Activated naive CD8-positive, alpha-beta T cell treated with anti-CD3 and anti-CD28 coated beads, Interleukin-2, amount 50 U/mL, for 16 hours (primary cell): ENCODE measurements at places on chromosomes 3 and 15.

DNA sequence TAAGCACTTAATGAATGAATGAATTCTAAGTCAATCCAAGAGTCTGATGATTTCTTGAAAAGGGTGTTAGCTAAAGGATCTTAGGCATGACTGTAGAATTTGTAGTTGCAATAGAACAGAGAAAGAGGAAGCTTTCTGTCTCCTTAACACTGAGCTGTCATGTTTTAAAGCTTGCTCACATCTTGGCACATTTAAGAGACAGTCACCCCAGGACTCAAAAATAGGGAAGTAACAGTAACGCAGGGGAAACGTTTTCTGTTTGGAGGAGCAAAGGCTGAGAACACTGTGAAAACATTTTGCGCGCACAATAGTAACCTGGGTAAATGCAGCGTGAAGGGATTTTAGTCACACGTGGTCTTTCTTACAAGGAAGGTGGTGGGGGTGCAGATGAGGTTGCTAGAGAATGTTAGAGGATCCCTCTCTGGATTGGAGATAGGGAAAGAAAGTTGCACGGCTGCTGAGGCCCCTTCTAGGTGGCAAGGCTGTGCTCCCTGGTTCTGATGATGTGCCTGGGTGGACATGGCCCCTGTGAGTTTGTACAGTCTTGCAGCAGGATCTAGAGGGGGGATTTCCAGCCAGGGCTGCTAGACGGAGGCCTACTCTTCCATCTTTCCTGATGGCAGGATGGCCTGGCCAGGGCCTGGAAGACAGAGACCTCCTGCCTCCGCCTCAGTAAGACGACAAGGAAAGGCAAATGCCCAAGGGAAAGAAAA lies 12.0 kb downstream of the STARD5 start:
- DNase-seq = no peak

- DNase-seq = no peak
Measured at GRCh38 chr3:175311946-175312345, 452.8 kb downstream of the NAALADL2 start.

- no peak for DNase-seq
Measured at GRCh38 chr15:98943601-98944151, 63.9 kb downstream of the PGPEP1L start.

GRCh38 chr3:57779666-57780065 lies 23.6 kb downstream of the SLMAP start:
- no peak for DNase-seq

- DNase-seq = no peak
Measured at GRCh38 chr15:67177752-67178151, 76.7 kb downstream of the AAGAB start.

DNA sequence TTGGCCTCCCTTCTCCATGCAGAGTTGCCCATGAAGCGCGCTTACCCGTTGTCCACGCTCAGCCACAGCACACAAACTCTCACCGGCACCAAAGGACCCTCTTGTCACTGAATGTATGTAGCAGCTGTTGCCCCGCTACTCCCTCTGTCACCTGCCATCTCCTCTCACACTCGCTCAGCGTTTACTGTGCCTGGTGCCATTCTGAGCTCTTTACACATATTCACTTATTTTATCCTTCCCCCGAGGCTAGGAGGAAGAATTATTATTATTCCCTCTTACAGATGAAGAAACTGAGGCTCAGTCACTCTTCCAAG lies 41.7 kb upstream of the PRR23E start:
- no peak for DNase-seq

- no peak for DNase-seq
Measured at GRCh38 chr3:177251755-177252154, 54.5 kb upstream of the TBL1XR1 start.

DNA sequence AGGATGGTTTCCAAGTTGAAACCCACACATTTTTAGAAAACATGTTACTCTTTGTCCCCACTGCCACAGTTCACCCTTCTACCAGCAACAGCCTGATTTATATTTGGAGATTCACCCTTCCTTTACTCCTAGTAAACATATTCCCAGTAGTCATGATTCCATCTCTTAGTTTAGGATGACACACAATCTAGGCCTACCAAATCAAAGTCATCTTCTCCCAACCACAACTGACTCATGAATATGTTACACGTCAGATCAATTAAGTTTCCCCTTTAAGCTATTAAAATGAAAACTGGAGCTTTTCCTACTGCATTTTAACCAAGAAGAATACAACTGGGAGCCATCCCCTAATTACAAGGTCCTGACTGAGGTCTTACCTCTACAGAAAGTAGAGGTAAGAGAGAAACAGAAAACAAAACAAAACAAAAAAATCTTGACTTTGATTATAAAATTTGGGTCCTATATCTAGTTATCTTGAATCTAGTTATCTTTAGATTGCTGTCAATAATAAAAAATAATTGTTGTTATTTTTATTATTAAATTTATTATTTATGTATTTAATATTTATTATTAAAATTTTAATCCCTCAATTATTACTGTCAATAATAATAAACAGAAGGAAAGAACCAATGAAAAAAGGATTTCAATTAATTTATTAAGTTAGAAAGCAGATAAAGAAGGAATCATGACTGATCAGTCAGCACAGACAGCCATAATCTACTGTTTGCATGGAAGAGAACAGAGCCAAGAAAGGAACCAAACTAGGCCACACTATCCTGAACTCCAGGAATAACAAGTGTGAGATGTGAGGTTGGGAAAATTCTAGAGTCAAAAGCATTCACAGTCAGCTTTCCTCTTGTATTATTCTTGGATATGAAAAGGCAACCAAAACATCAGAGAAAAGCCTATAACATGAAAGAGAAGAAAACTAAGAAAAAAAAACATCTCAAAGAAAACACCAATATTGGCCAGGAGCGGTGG lies 12.5 kb downstream of the DPH6 start:
- DNase-seq = no peak

DNA sequence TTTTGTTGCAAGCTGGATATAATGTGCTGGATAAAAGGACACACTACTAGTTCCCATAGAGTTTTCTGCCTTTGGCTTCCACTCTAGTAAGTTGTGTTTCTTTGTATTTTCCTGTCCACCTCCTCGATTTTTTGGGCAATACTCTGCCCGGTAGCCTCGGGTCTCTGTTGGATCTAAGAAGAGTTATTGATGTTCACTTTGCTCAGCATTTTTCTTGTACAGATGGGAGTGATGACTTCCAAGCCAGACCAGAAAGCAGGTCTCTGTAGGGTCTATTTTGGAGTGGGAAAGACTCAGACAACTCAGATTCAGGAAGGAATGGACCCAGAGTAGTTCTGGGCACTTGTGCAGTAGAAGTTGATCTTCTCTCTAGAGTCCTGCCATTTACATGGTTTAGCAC lies 36.0 kb upstream of the PRTG start:
- DNase-seq = no peak

DNA sequence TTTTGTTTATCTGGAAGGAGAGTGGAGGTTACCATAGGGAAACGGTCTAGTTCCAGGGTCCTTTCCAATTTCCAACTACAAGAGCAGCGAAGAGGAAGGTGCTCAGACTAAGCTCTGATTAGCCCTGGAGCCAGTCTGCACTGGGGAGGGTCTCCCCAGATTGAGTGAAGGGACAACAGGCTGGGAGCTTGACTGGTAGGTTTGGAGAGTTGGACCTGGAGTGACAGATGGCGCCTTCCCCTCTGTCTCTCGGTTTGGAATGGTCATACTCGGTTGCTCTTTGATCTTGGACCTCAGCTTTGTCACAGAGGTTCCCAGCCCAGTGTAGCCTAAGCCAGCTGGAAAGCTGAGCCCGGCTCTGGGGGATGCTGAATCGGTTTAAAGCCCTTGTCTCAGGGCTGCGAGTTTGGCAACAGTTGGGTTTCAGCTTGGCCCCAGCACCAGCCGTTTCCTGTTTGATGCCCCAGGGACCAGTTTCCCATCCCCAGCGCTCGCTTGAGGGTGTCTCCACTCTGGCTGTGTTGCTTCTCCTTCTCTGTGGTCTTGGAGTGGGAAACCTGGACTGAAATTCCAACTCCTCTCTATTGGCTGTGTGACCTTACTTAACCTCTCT lies 53.1 kb upstream of the ULK4 start:
- DNase-seq = no peak

GRCh38 chr3:127762787-127763105 lies 59.6 kb downstream of the MGLL start:
- no peak for DNase-seq

DNA sequence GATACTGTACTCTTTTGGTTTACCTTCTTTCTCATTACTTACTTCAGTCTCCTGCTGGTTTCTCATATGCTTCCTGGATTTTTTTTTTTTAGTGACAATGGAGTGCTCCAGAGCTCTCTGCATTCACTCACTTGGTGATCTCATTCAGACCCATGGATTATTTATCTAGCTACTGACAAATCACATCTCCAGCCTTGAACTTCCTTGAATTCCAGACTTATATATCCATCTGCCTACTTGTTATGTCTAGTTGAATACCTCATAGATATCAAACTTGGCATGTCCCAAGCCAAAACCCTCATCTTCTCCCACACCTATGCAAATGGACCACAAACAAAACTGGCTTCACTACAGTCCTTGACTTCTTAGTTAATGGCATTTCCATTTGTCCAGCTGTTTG lies 234.7 kb upstream of the ZPLD1 start:
- DNase-seq = no peak

DNA sequence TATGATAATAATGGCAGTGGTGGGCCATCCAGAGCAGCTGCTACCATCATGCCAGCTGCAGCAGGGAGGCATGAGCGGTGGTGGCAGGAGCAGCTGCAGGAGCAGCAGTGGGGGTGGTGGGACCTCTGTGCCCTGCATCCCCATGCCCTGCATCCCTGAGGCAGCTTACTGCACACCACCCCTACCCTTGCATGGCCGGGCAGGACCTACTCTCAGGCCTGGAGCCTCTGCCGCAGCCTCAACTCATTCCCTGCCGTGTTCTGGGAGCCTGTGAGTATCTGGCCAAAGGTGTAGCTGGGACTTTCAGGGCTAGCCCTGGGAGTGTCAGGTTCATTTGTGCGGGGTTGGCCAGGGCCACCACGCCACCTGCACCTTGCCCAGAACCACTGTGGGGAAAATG lies 3.3 kb upstream of the XCR1 start:
- DNase-seq = no peak

- DNase-seq = no peak
Measured at GRCh38 chr15:87038404-87038803, 958.7 kb downstream of the AGBL1 start.
